ENCODE measurements at places on chromosomes 3 and 15.
A peak's percentile ranks its signal among the peaks of the same experiment; 100 is the strongest.

GRCh38 chr15:70195171-70195570 lies 97.5 kb upstream of the TLE3 start:
- no peak for DNase-seq

GRCh38 chr3:63961891-63962290 lies 49.7 kb upstream of the SCAANT1 start:
- DNase-seq = no peak

DNA sequence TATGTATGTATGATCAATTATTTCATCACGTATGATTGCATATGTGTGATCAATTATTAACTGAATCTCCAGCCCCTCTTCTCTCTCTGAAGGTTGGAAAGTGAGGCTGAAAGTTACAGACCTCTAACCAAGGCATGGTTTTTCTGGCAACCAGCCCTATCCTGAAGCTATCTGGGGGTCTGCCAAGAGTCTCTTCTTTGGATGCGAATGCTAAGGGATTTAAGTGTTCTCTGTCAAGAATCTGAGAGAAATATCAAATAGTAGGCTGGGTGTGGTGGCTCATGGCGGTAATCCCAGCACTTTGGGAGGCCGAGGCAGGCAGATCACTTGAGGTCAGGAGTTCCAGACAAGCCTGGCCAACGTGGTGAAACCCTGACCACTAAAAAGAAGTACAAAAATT lies 8.1 kb downstream of the NKTR start:
- no peak for DNase-seq

- DNase-seq = no peak
Observed at GRCh38 chr15:51112078-51112477, 17.4 kb upstream of the TNFAIP8L3 start.

DNA sequence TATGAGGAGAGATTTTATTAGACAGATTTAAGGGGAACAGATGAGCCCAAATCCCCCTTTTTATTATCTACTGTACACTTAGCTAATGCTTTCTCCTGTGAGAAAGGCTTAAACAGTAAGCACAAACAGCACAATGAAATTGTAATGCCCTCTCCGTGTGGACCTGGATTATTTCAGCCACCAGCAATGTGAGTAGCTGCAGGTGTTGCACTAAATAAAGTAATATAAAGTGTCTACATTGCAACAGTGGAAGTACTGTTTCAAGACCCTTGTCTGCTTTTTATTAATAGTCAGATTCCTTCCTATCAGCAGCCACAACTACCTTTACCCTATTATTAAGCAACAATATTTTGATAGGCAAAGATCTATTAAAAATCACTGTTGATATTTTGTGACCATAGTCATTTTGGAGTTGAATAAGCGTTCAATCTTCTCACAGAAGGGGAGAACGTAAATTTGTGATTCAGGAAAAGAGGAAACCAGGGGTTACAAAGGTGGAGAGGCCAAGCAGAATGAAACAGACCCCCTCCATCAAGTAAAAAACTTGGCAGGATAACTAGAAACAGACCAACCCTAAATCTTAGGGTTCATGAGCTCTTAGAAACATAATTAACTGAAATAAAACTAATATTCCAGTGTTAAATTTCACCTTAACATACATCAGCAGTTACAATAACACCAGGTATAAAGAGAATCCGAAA lies 422.6 kb downstream of the MECOM start:
- DNase-seq = no peak

GRCh38 chr15:68822818-68823217 lies 2.1 kb upstream of the ANP32A start:
- no peak for DNase-seq

DNA sequence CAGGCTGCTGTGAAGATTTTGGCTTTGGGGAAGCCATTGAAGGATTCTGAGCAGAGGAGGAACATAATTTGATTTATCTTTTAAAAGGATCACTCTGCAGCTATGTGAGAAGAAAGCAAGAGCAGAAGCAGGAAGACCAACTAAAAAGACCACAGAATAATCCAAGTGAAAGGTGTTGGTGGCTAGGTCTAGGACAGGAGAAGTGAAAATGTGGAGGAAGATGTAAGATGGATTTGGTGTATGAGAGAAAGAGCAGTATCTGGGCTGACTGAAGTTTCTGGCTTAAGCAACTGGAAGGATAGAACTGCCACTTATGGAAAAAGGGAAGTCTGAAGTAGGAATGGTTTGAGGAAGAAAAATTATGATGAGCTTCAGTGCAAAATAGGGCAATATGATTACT lies 62.0 kb downstream of the SFMBT1 start:
- DNase-seq = no peak

- DNase-seq = no peak
Observed at GRCh38 chr15:68259883-68260282, 17.7 kb upstream of the FEM1B start.

DNA sequence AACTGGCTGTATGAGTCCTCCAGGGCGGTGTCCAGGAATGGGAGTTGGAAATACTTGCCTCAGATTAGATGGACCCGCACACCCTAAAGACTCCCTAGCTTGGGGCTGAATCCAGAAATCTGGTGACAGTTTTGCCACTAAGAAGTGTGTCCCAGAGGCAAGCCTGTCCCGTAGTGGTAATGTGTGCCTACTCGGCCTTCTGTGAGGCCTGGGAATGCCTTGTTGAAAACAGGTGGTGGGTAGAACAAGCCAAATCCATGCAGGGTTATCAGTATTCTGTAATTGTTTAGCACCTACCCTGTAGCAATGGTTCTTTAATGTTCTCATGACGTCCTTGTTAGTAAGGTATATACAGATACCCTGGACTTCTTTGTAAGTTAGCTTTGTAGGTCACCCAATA lies 1.6 kb downstream of the C3orf52 start:
- no peak for DNase-seq

DNA sequence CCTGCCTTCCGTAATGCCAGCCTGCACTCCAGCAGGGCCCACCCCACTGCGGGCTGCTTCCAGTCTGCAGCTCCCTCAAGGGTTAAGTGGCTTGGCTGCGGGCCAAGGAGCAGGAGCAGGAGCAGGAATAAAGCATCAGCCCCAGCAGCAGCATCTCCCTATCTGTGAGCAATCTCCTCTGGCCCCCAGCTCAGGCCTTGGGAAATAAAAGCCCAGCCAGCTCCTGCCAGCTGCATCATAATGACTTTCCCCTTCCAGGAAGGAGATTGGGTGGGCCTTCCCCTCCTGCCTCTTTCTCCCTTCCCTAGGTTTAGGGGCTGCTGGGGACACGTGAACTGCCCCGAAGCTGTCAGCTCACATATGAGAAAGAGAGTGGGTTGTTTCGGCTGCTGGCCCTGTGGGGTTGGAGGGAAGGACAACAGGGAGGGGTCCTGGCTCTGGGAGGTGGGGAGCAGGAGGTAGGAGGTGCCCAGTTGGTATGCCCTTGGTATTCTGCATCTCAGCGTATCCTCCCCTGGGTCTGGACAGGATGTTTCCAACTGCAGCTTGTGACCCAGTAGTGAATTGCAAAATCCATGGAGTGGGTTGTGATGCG lies 34.6 kb upstream of the FGD5 start:
- no peak for DNase-seq

DNA sequence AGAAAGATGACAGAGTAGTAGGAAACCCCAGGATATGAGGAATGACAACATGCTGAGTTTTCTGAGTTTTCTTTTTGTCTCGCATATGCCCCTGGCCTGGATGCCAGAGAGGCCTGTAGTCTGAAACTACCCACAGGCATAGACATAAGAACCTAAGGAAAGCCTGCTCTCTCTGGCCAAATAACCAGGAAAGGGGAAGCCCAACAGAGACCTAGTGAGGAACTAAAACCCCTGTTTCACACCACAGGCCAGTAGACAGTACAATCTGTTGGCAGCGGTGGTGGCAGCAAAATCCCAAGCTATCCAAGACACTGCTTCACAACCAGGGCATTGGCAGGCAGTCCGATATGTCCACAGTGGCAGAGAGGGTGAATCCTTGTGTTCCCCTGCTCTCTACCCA lies 55.0 kb upstream of the DCP1A start:
- no peak for DNase-seq

DNA sequence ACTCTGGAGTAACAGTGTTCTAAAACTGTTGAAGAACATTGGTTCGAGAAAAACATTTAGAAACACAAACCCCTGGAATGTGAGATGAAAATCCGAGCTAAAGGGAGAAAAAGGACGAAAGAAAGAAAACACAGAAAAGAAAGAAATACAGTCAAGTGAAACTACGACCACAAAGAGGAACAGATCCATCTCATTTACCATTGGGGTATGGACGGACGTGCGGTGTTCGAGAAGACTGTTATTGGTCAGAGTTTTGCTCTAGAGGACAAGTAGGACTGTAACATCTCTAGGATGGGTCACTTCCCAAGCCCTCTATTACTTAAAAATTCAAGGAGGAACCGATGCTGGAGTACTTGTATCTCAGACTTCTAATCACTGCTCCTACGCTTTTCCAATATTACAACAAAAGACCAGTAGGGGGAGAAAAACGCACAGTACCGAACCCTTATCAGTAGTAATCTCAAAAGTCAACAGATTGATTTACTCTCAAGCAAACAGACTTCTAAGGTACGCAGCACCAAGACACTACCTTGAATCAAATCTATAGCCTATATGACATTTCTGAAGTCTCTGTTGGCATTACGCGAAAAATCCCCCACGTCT lies 1.1 kb upstream of the PIK3CA start:
- DNase-seq = no peak

DNA sequence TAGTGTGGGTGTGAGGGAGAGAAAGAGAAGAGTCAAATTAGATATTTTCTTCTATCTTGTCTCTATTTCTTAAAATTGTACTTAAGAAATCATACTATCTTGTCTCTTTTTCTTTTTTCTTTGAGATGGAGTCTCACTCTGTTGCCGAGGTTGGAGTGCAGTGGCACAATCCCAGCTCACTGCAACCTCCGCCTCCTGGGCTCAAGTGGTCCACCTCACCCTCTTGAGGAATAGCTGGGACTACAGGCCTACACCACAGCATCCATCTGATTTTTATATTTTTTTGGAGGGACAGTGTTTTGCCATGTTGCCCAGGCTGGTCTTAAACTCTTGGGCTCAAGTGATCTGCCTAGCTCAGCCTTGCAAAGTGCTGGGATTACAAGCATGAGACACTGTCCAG lies 104.2 kb downstream of the MYO9A start:
- DNase-seq = no peak

DNA sequence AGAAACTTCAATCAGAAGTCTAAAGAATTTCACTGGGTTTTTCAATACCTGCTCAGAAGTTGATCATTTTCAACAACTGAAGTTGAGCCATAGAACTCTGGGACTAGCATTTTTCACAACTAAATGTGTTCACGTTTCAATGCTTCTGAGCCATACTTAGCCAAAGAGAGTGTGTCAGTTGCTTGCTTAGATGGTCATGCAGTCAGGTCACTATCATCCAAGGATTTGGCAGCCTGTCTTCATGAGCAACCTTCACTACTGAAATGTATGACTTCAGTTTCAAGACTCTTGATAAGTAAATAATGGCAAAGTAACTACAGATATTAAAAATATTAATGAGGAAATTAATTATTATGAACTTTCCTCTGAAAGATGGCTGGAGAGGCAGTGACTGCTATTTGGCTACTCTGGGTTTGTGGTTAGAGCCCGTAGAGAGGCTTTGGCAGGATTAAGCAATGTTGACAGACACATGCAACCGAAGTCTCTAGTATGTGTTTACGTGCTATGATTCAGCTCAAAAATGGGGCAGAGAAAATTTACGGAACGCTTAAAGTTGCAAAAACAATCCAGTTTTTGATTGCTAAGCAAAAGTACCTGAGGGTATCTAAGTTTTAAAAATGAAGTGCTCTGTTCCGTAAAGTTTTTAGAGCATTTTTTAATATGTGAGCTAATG lies 133.8 kb downstream of the GMNC start:
- no peak for DNase-seq

DNA sequence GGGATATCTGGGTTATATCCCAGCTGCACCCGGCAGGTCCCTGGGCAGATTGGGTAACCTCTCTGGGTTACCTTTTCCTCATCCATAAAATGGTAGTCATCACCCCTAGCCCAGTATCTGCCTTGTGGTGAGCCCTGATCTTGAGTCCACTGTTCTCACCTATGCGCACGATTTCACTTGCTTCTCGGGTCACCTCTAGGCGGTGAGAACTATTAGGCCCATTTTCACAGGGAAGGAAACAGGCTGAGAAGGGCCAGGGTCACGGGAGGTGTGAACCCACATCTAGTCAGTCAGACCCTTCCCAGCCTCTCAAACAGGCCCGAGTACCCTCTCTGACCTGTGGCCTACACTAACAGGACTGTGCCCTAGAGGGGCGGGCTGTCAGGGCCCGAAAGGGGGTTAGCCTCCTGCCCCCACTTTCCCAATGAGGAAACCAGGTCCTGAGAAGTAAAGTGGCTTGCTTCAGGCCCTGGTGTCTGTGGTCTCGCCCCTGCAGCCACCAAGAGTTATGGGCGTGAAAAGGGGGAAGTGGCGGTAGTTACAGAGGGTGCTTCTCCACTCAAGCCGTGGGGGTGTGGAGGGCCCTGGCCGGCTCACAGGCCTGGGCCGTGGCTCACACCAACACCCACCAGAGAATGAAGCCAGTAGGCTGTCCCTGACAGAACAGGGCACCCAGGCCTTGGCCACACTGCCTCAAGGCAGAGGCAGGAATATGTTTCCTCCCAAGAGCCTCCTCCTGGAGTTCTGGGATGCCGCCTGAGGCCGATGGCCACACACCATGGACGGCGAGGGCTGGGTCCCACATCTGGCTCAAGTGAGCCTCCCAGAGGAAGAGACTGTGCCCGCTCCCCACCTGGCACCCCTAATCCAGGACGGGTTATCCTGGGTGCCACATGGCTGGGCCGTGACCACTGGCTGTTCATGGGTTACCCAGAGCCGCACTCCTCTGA lies 19.5 kb downstream of the PSTPIP1 start:
- DNase-seq = no peak

DNA sequence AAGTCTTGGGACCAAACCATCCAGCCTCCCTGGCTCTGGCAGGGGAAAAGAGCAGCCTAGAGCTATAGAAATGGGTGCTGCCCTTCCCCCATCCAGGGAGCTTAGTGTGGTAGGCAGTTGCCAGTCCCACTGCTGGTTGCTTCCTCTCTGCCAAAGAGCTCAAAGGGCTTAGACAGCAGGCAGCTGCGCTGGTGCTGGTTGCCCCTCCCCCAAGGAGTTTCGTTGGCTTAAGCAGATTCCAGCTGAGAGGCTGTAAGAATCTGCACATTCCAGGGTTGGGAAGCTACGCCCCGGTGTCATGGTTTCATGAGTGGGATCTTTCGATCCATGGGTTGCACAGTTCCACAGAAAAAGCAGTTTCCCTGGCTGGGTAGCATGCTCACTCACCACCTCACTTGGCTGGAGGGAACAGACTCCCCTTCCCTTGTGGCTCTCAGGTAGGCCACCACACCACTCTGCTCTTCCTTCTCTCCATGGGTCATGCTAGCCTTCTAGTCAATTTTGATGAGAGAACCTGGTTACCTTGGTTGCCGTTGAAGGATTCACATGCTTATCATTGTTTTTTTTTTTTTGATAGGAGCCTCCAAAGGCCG lies 195.1 kb downstream of the EPHA6 start:
- DNase-seq = no peak

DNA sequence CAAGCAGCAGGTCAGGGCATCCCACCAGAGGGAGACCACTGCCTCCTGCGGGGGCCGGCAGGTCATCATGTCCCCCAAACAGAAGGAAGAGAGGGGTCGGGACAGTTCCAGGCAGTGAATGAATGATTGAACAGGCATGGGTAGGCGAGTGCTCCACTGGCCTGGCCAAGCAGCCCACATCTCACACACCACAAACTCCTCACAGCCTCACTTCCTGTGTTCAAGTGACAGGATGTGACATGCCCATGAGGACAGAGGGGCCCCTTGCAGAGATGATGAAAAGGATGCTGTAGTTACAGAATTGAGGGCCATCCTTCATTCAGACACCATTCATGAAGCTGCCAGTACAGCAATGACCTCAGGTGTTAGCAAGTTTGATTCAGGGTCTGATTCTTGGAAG lies 3.7 kb downstream of the IQSEC1 start:
- no peak for DNase-seq

- peak; percentile 80 for DNase-seq
Observed at GRCh38 chr3:10010878-10011465, 15.3 kb upstream of the FANCD2 start.
